ENCODE measurements at places on chromosomes 5 and 9. TPM values are rescaled to one million over a fixed set of nuclear protein-coding genes. Genes with fewer than 3 reads are reported as not detected.

Gene GPR151
- total RNA-seq: not detected

Gene TTC39B
- total RNA-seq: 11.0 TPM

GRCh38 chr9:88219601-88220000, 81.3 kb upstream of the SPATA31C2 start:
- DNase-seq: no peak

Gene CCNG1
- 496 TPM for total RNA-seq

DNA sequence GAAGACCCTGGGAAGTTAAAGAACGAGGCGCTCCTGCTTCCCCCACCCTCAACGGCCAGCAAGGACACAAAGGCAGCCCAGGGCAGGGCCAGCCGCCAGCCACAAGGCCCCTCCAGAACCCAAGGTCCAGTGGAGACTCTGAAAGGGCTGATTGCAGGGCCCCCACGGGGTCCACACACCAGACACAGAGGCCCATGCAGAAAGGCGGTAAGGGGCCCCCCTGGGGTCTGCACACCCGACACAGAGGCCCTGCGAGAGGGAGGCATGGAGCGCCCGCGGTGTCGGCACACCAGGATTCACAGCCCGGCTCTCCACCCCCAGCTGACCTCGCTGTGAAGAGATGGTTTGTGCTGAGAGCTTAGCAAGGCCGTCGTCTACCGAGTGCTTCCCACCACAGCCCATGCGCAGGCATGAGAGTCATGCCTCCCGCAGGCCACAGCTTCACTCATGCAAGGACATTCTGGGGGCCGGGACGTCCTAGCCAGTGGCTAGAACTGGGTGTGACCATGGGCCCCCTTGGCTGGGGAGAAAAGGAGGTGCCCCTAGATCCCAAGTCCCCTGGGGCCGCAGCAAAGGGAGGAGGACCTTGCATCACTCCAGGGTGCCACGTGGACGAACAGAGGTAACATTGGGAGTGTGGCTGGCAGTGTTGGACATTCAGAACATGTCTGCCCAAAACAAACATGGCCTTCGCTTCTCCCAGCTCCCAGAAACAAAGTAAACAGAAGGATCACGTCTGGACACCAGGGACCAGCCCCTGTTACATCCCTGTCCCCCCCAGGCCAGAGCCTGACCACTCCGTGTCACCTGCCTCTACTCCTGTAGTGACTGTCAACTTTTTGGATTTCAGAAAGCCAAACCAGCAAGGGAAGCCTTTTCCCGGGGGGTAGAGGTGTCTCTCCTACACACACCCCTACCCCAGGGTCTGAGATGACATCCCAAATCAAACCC, 9.8 kb downstream of the BRD3 start:
- no peak for DNase-seq

Gene MARVELD2
- 24.8 TPM for total RNA-seq

DNA sequence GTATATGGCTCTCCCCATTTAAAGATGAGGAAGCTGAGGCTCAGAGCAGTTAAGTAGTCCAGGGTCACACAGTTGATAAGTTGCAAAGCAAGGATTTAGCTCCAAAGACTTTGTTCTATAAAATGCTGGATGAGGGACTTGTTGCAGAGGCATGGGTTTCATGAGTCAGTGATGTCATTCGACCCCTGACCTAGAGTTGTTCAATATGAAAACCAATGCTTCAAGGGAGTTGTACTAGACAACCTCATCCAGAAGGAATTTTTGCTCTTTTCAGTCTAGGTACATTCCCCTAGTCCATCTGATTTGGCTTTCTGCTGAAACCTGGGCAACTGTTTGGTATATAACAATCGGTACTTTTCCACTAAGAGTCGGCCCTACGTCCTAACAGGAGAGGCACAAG, 550.4 kb downstream of the EBF1 start:
- no peak for DNase-seq

GRCh38 chr5:153632748-153633290, 142.3 kb downstream of the GRIA1 start:
- DNase-seq: peak; percentile 6

GRCh38 chr5:150836703-150837102, 9.6 kb upstream of the IRGM start:
- peak; percentile 31 for DNase-seq

- DNase-seq: no peak
Measured at GRCh38 chr5:133063965-133064364, 12.2 kb downstream of the HSPA4 start.

Gene TRIP13
- total RNA-seq: 44.4 TPM

Gene KIF20A
- 60.4 TPM for total RNA-seq

DNA sequence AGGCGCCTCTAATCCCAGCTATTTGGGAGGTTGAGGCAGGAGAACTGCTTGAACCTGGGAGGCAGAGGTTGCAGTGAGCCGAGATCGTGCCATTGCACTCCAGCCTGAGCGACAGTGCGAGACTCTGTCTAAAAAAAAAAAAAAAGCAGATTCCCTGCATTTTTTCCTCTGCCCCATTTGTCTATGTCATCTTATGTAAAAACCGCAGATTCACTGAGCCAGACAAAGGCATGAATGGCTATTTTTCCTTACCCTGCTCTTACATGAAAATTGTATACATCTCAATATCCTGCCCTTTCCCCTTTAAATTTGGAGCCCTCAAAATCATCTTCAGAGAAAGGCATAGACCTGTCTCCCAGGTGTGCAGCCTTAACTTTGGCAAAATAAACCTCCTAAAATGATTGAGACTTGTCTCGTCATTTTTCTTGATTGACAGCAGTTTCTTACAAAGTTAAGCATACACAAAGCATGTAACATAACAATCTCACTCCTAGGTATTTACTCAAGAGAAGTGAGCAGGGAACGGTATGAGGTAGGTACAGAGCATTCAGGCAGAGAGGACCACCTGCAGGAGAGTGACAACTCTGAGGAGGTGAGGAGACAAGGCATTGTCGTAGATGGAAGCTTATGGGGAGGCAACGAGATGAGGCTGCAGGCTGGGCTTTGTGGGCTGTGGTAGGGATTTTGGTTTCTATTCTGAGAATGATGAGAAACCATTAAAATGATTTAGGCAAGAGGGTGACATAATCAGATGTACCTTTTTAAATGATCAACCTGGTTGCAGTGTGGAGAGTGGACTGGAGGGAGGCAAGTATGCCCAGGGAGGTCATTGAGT, 65.7 kb upstream of the IL6ST start:
- no peak for DNase-seq

- no peak for DNase-seq
Measured at GRCh38 chr9:123263227-123263626, 5.2 kb downstream of the STRBP start.

DNA sequence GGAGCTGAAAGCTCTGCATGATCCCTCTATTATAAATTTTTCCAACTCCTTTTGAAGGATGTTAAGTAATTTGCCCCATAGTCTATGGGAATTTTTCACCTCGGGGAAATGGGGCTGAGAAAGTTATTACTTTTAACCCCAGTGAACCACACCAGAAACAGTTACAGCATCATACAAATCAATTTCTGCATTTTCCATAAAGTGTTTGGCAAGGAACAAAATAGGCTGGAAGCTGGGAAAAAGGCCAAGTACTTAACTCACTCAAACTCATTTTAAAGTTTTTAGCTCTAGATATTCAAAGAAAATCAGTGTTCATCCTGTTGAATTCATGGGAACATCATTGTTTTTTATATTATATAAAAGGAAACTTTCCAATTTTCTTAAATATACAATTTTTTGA, 160.9 kb downstream of the SH3GL2 start:
- DNase-seq: no peak

- no peak for DNase-seq
Measured at GRCh38 chr5:16612007-16612406, 4.8 kb downstream of the RETREG1 start.

DNA sequence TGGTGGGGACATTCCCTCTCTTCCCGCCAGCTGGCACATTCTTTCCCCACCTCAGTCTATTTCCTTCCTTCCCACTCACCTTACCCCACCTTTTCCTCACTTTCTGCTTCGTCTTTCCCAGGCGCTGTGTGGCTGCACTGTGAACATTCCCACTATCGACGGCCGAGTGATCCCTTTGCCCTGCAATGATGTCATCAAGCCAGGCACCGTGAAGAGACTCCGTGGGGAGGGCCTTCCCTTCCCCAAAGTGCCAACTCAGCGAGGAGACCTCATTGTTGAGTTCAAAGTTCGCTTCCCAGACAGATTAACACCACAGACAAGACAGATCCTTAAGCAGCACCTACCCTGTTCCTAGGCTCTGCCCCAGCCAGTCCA, 7.3 kb downstream of the DNAJB5 start:
- no peak for DNase-seq

Gene EXOSC2
- total RNA-seq: 80.3 TPM

DNA sequence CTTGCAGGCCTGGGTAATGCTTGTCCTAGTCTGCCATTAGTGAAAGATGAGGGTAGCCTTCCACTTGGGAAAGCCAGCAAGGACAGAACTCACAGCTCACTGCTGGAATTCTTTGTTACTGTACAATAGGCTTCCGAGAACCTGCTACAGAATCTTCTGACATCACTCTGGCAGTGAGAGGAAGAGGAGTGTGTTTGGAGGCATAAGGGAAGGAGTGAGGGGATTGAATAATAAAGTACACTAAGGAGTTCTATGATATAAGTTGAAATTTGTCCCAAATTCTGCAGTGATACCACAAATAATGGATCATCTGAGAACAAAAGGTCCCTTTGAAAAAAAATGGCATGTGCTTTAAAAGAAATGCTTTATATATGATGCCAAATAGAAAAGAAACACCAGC, at the start of gene SPATA9:
Gene SPATA9 (minus strand): TSS at position 101 of the 400 bp plus-strand sequence. CDS start 137 bp downstream, outside the sequence.
- DNase-seq: no peak

Gene SLC27A6
- total RNA-seq: 4.8 TPM

DNA sequence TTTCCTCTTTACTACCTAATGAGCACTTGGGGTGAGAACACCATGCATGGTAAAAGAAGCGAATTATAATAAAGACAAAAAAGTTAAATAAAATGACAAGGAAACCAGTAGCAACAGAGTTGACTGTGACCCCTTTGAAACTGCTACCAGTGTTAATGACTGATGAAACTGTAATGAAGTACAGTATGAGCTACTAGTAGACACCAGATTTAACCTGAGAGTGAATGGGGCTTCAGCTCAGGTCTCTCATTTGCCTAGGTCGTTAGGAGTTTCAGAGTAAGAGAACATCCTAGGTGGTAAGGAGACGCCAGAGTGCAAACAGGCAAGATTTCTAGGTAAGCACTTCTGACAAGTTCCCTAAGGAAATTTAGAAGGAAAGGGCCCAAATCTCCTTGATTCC, 346.4 kb downstream of the BNC2 start:
- no peak for DNase-seq

DNA sequence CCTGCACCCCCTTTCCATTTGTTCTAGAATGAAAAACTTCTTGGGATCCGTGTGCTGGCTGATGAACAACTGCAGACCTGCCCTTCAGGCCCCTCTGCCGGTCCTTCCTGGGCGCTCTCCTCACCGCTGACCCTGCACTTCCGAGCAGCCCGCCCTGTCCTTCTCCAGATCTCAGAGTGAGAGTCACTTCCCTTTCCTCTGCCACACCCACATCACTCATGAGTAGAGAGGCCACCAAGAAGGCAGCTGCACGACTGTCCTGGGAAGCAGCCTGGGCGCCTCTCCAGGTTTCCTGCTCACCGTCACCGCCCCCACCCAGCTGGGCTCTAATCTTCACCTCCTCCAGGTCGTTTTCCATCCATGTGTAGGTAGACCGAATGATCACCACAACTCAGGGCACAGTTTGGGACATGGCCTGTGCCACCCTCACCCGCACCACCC, 35.0 kb upstream of the NSMF start:
- no peak for DNase-seq

GRCh38 chr5:138651767-138652117, 76.5 kb upstream of the HSPA9 start:
- DNase-seq: peak; percentile 42

Gene SLC6A3
- 0.85 TPM for total RNA-seq

Gene CCL21
- not detected for total RNA-seq

DNA sequence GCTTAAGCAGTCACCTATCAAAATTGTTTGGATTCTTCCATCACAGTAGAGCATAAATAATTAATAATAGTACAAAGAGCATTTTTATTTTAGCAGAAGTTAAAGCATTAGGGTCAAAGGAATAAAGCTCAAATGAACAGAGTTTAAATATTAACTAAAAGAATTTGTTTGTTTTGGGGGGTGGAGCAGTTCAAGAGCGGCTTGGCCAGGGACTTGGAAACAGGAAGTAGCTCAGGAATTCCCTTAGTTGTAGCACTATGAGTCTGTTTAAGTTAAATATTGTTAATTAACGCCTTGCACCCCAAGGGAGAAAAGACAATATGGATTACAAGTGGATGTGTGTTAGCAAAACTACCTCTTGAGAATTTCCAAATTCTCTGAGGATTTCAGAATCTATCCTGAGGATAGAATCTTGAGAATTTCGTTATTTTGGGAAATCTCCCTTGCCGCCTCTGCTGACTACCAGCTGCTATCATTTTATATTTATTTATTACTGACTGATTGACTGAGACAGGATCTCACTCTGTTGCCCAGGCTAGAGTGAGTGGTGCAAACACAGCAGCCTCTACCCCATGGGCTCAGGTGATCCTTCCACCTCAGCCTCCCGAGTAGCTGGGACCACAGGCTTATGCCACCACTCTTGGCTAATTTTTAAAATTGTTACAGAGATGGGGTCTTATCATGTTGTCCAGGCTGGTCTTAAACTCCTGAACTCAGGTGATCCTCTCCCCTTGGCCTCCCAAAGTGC, 96.7 kb upstream of the CHD1 start:
- DNase-seq: peak; percentile 6

DNA sequence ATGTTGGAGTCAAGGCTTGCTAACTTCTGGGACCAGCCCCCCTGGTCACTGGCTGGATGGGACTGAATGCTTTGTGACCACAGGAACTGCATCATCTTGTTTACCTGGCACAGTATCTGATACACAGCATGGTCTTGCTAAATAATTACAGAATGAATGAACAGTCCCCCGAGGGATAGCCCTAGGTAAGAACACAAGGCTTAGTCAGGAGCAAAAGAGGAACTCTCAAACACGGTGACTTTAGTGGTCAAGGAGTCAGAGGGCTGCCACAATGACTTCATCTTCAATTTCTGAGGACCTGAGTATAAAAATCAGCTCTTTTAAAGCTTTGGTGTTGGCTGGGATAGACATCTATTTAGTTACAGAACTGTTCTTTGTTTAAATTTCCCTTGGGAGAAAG, 15.1 kb upstream of the CXCL14 start:
- no peak for DNase-seq

GRCh38 chr5:75049456-75050351, 2.7 kb downstream of the GCNT4 start:
- DNase-seq: peak; percentile 90

Gene PALM2AKAP2
- 8.3 TPM for total RNA-seq

DNA sequence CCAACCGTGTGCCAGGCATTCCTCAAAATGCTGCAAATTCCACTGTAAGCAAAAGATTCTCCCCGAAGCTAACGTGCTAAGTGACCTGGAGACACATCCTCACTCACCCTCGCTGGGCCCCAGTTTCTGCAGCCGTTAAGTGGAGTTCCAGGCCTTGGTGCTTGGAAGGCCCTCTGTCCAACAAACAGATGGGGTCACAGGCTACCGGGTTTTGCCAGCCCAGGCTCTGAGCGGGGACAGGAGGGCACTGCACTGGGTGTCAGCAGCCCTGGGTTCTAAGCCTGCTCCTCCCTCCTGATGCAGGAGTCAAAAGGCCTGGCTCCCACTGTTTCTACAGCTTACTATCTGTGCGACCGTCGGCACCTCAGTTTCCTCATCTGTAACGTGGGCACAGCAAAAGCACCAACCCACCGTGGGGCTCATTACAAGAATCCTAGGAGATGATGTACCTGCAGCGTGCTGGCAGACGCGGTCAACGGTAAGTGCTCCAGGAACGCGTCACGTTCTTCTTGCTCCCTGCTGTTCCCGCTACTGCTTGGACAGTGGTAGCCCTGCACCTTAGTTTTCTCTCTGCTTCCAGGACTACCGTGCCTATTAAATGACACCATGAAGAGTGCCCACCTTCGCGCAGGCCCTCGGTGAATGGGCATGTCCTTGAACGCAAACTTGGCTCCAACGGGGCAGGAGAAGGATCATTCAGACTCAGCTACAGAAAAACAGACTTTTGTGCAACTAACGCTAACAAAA, 84.8 kb downstream of the ADAMTS2 start:
- DNase-seq: no peak

Data from GM23338 (cell line).